Activated naive CD4-positive, alpha-beta T cell treated with anti-CD3 and anti-CD28 coated beads for 36 hours (primary cell): ENCODE measurements at places on chromosomes 16 and 17. TPM values are rescaled to one million over a fixed set of nuclear protein-coding genes. Genes with fewer than 3 reads are reported as not detected.

DNA sequence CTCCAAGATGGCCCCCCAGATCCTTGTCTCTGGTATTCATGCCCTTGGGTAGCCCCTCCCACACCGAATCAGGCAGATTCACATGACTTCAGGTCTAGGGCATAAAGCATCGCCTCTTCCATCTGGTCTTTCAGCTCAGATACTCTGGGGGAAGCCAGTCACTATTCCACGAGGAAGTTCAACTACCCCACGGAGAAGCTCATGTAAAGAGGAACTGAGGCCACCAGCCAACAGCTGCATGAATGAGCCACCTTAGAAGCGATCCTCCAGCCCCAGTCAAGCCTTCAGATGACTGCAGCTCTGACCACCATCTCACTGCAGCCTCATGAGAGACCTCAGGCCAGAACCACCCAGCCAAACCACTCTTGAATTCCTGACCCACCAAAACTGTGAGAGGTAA lies 54.1 kb downstream of the SOCS3 start:
- no peak for DNase-seq

DNA sequence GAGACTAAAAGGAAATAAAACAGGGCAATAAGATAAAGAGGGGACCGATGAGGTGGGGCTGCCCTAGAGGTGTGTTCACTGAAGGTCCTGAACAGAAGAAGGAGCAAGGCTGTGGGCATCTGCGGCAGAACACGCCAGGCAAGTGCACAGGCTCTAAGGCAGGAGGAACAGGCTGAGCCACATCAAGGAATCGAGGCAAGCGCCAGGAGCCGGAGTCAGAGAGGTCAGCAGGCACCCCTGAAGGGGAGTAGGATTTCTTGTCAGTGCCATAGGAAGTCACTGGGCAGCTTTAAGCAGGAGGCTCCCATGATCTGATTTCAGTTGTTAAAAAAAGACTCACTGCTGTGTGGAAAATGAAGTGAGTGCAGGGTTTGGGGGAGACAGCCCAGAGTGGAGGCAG lies 186.5 kb downstream of the KATNIP start:
- DNase-seq = no peak

Gene CBX2
- 5.2 TPM for total RNA-seq

GRCh38 chr16:50950955-50951354 lies 200.1 kb downstream of the SALL1 start:
- DNase-seq = no peak

Gene NATD1
- 2.1 TPM for total RNA-seq

Gene LAT
- total RNA-seq = 128 TPM

DNA sequence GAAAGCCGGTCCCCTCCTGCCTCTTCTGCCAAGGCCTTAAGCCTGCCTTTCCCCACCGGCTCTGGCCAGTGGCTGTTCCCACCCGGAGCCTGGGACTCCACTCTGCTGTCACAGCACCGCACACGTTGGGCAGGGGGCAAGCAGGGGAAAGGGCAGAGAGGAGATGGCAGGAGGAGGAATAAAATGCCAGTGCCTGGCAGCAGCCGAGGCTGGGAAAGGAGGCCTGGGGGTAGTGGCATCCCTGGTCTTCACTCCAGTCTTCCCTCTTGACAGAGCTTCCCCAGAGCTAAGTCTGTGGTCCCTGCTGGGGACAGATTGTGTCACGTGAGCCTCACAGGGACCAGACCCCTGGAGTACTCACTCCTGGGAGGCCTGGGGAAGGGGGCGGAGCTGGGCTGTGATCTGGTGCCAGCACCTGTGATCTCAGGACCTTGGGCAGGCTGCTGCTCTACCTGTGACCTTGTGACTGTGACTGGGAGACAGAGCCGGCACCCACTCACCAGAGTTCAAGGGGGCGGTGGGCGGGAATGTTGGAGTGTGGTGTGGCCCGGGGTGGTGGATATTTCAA lies 97.2 kb upstream of the GSE1 start:
- DNase-seq = no peak

Gene CYB5B
- 172 TPM for total RNA-seq

DNA sequence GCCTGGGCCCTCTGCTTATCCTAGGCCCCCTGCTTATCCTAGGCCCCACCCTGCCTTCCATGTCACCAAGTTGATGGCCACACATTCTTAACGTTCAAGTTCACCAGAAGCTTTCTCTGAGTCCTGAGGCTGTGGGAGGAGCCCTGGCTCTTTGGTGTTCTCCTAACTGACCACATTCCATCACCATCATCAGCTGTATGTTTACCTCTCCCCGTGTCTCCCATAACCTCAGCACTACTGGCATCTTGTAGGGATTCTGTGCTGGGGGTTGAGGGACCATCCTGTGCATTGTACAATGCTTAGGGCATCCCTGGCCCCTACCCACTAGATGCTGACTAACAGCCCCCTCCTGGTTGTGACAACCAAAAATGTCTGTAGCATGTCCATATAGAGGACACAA lies 99.3 kb downstream of the NDE1 start:
- DNase-seq = no peak

Gene PLLP
- total RNA-seq = 0.41 TPM

Gene ATP2C2
- total RNA-seq = not detected

Gene PRDM7
- not detected for total RNA-seq

GRCh38 chr17:1220346-1220745 lies 40.6 kb upstream of the ABR start:
- DNase-seq = no peak

DNA sequence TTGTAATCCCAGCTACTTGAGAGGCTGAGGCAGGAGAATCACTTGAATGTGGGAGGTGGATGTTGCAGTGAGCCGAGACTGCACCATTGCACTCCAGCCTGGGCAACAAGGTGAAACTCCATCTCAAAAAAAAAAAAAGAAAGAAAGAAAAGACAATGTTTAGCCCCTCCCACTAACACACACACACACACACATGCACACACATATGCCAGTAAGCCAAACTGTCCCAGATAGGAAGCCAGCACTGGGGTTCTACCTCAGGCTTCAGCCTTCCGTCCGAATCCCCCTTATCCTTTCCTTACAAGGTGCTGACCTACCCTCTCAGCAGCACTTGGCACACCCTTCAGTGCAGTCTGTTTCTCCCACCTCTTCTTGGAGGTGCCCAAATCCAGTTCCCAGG lies 8.7 kb upstream of the KCNH6 start:
- DNase-seq = no peak

GRCh38 chr16:64924086-64924485 lies 197.8 kb downstream of the CDH11 start:
- no peak for DNase-seq

Gene HOXB2
- 18.2 TPM for total RNA-seq

GRCh38 chr17:75981019-75981615 lies 2.1 kb downstream of the TEN1 start:
- DNase-seq = no peak

- no peak for DNase-seq
Observed at GRCh38 chr17:81148571-81148970, 16.7 kb upstream of the PVALEF start.

Gene PMFBP1
- 0.17 TPM for total RNA-seq

DNA sequence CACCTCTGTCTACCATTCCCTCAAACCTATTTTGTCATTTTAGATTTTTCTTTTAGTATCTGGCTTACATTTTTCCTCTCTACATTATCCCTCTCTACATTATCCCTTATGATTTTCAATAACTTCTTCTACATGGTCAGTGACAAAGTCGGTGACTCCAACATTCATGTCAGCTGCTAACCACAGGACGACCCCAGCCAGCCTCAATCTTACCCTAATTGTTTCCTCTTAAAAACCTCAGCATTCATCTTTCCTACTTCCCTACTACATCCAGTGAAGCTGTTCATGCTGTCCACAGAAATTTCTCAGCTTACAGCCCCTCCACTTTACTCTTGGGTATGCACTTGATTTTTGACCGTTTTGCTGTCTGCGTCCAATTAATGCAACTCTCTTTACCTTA lies 8.3 kb downstream of the MYH10 start:
- no peak for DNase-seq

DNA sequence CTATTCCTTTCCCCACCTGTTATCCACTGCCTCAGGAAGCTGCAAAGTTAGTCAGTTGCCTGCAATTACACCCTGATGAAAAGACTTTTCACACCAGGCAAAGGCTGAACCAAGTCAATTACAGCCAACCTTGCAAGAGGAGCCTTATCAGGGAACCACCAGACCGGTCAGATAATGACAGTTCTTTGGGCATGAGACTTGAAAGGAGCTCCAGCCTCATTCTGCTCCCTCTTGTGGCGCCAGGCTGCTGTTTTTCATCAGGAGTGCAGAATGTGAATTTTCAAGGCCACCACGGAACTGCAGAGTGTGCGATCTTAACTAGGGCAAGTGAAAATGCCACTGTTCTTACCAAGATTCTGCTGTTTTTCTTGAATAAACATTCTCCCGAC lies 22.5 kb downstream of the DNAI2 start:
- DNase-seq = peak; percentile 48

- no peak for DNase-seq
Observed at GRCh38 chr16:87601401-87601981, 817 bp upstream of the JPH3 start.

DNA sequence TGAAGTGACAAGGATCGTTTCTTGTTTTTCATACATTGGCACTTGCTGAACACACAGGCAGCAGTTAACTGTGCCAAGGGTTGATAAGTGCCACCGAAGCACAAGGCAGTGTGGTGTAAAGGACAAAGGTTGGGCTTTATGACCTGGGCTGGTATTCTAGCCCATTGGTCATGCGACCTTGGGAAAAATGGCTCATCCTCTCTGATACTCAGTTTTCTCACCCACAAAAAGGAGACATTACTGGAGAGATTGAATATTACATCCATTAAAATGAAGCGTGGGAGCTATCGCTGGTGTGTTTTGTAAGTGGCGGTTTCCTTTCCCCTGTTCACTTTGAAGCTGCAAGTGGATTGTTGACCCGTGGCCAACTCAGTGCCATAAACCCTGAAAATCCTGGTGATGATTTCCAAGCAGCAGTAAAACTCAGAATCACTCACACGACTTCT lies 216.9 kb downstream of the HAPSTR1 start:
- no peak for DNase-seq

Gene KCNG4
- total RNA-seq = not detected

Gene CDC6
- 86.5 TPM for total RNA-seq

Gene NLE1
- total RNA-seq = 33.0 TPM
